SW480 (cell line): ENCODE measurements at places on chromosomes 1 and 21.

- DNase-seq = no peak
Observed at GRCh38 chr1:56533621-56534020, 45.7 kb downstream of the PLPP3 start.

DNA sequence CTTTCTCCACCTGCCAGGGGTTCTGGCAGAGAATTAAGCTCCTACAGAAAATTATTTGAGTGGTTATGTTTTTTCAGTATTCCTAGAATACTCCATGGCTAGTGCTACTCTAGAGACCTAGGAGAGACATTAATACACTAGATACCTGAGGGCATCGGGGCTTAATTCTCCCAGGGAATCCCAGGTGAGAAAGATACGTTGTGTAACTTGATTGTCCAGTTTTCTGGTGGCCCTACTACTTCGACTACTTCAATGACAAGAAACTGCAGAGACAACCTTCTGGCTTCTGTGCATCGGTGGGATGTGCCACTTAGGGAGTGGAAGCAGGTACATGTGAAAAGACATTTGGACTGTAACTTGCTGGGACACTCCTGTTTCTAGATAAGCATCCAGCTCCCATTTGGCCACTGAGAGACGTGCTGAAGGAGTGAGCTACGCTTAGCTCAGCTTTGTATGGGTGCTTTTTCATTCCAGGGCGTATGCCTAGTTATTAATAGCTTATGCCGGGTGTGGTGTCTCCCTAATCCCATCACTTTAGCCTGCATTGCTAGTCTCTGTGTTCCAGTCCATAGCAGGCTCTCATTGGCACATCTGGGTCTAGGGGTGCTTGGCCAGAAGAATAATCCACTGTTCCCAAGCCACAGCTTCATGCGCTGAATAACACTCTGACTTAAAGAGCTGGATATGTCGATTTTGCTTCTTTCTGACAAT is 300.7 kb downstream of the SIPA1L2 start:
- DNase-seq = no peak

- DNase-seq = no peak
Observed at GRCh38 chr1:4796161-4797015, 142.0 kb downstream of the AJAP1 start.

DNA sequence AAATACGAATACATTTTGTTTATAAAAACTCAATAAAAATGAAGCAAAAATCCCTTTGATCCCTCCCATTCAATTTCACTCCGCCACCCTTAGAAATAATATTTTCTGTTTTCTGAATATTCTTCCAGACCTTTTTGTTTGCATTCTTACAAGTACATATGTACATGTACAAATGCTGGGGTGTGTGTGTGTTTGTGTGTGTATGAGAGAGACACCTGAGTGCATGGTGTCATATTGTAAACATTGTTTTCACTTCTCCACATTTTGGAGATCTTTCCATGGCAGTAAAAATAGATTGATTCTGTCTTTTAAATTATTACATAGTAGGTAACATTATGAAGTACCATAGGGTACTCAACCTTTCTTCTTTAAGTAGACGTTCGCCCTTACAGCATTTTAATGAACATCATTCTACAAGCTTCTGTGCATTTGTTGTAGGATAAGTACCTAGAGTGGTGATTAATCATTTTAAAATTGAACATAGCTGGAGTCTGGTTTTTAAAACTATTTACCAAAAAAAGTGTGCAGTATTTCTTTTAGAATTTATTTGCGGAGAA is 1.3 kb upstream of the MPC2 start:
- peak; percentile 15 for DNase-seq

GRCh38 chr1:227094249-227094966 is 154.3 kb downstream of the COQ8A start:
- DNase-seq = peak; percentile 65

DNA sequence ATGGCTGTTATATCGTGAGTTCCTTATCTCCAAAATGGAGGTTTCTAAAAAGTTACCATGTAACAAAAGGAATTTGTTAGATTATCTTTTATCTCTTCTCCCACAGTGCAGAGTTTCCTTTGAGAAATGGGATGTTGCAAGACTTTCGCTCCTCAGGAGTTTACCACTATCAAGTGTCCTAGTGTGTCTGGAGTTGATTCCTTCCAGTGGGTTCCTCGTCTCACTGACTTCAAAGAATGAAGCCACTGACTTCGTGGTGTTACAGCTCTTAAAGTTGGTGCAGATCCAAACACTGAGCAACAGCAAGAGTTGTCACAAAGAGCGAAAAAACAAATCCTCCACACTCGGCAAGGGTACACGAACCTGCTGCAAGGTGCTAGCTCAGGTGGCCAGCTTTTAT is 37.0 kb downstream of the SPAG17 start:
- DNase-seq = no peak

DNA sequence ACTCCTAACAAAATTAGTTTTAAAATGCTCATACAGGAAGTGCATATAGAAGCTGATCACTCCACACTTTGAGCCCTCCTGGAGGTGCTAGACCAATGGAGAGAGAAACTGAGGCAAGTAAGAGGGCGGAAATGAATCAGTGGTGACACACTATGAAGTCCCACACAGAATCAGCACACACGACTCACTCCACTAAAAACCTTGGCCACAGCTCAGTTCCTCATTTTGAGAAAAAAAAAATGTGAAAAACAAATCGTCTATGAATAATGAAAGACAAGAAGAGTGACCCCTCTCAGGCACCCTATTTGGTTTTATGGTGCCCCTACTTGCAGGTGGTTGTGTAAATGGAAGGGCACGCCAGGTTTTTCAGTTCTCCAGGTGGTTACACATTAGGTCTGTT is 675.1 kb upstream of the BRINP3 start:
- DNase-seq = no peak

GRCh38 chr1:101993710-101994109 is 3.0 kb downstream of the OLFM3 start:
- peak; percentile 2 for DNase-seq

- DNase-seq = no peak
Observed at GRCh38 chr1:164880644-164881043, 321.7 kb downstream of the PBX1 start.

GRCh38 chr1:116931016-116931918 is 21.6 kb downstream of the PTGFRN start:
- DNase-seq = no peak

DNA sequence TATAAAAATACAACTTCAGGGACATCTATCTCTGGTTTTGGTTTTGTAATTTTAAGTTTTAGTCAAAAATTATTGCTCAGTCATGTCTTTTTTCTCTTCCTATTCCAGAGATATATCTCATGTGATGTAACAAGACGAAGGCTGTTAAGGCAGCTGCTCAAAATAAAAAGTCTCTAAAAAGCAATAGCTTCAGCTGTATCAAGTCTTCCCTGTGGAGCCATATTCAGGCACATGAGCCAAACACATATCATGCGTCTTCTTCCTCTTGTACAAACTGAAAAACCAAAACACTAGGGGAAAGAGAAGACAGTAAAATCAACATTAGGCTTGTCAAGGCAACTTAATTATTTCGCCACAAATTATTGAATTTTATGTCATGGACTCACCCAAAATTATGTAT is 240.7 kb downstream of the NRIP1 start:
- no peak for DNase-seq

- no peak for DNase-seq
Observed at GRCh38 chr1:168343566-168343965, 62.9 kb downstream of the TBX19 start.

GRCh38 chr1:6783221-6783620 is 2.0 kb upstream of the CAMTA1 start:
- DNase-seq = no peak

GRCh38 chr1:4530166-4530785 is 124.1 kb upstream of the AJAP1 start:
- no peak for DNase-seq

DNA sequence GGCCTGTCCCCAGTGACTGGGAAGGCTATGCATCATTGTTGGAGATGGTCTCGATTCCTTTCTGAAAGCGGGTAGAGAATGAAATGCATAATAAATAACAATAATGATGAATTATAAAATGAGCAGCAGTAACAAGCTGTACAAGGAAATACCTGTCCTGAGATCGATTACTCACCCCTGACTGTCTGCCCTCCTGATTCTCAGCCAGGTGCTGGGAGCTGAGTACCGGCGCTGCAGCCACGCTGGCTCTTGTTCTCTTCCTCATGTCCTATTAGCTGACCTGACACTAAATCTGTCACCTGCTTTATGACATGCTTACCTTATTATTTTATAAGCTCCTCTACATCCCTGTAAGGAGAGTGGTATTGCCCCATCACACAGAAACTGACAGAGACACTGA is 3.4 kb downstream of the AGPAT3 start:
- DNase-seq = no peak

DNA sequence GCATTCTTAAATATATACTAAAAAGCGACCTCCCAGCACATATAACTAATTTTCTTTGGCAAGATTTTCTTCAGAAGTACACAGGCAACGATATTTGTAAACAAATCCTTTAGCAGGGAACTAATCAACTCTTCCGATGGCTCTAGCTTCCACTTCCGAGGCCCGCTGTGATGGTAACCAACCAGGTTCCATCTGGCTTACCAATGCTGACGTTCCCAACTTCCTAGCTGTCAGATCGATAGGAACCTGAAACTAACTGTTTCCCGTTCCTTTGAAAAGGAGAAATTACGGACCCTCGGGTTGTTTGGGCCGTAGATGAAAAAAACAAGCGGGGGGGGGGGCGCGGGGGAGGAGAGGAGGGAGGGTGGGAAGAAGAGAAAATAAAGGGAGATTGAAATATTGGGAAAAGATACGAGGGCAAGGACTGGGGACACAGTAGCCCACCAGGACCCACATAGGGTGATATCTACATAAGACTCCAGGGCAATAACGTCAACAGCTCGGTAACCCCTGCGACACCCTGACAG is 513 bp downstream of the GTF2B start:
- peak; percentile 20 for DNase-seq

DNA sequence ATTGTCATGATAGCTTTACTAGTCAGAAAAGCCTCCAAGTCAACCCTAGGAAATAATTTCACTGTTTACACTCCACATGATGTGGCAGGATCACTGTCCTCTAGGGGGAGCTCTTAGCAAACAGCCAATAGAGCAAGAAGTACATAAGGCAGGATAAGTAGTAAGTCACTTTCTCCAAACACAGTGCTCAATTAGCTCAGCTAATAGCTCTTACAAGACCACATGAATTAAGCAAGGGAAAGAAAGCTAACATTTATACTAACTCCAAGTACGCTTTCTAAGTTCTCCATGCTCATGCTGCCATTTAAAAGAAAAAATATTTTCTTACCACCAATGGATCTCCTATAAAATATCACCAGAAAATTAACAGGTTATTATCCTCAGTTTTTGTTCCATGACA is 66.9 kb upstream of the LRIF1 start:
- peak; percentile 60 for DNase-seq

GRCh38 chr1:90719330-90720144 is 2.4 kb upstream of the BARHL2 start:
- no peak for DNase-seq

DNA sequence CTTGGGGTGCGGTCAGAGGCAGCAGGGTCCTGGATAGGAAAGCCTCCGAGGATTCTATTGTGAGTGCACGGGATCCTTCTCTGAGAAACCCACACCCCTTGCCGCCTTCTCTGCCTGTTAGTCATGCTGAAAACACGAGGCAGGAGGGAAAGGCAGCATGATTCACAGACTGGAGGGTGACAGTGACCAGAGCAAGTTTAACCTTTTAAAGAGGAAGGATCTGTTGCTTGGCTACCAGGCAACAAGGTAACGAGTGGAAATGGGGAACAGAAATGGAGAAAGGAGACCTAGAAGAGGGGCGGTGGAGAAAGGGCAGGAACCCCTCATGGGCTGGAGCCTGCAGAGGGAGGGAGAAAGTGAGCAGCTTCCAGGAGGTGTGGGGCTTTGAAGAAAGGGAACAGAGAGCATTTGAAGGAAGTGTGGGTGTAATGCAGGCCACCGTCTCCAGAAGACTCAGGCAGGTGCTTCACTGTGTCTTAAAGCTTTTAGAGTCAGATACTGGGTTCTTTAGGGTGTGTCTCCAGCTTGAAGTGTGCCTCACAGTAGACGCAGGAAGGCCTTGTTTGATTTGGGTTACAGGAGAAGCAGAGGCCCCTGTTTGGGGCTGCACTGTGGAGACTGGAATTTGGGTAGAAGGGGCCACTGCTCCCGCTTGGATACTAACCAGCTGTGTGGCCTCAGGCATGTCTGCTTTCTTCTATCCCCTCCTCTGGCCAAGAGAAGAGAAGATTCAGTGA is 19.1 kb downstream of the OPTC start:
- DNase-seq = peak; percentile 83

DNA sequence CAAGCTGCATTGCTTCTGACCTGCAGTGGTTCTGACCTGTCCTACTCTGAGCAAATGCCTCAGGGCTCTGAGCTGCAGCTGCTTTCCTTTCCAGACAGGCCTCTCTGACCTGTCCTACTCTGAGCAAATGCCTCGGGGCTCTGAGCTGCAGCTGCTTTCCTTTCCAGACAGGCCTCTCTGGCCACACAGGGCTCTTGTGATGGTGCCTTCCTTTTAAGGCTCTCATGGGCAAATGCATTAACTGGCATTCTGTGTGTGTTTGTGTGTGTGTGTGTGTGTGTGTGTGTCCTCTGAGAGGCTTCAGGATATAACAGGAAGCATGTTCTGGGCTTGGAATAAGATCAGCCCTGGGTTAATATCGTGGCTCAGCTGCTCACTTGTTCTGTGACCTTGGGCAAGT is 131.3 kb downstream of the NTPCR start:
- DNase-seq = no peak

DNA sequence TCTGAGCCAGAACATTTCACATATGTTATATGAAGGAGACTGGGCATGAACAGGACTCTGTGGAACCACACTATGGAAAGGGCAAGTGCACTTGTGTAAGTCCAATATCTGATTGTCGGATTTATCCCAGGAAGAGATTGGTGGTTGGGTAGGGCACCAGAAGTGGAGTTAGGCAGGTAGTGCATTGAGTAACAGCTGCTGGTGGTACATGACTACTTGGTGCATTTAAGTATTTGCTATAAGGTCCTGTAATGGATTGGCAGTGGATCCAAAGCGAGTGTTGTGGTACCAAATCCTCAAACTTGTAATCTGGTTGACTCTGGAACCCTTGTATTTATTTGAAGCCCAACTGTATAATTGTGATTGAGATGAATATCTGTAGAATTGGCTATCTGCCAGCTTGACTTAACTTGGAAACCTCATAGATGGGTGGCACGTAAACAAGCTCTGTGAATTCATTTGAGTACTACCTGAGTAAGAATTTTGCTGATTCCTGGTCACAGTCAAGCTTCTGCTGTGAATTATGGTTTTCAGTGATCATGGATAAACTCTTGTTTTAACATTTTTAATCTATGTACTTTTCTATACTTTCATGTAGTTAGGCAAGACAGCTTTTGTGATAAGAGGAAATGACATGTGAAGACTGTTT is 21.1 kb downstream of the UBAP2L start:
- no peak for DNase-seq
